ENCODE measurements at places on chromosomes 4 and X. TPM values are rescaled to one million over a fixed set of nuclear protein-coding genes. Genes with fewer than 3 reads are reported as not detected.

DNA sequence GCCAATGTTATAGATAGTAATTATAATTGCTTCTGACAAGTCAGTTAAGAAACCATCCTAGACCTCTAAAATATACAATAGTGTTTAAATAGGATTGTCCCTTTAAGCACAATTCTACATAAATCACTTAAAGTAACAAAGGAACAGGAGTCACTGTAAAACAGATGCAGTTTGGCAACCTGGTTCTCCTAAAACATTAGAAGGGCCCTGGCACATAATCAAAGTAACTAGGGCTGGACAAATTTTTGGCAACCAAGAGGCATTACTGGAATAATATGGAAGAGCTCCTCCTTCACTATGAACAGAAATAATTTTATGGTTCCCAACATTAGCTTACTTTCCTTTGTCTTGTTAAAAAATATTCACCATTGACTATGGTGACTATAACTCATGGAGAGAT, 75.0 kb upstream of the CCDC160 start:
- no peak for DNase-seq

DNA sequence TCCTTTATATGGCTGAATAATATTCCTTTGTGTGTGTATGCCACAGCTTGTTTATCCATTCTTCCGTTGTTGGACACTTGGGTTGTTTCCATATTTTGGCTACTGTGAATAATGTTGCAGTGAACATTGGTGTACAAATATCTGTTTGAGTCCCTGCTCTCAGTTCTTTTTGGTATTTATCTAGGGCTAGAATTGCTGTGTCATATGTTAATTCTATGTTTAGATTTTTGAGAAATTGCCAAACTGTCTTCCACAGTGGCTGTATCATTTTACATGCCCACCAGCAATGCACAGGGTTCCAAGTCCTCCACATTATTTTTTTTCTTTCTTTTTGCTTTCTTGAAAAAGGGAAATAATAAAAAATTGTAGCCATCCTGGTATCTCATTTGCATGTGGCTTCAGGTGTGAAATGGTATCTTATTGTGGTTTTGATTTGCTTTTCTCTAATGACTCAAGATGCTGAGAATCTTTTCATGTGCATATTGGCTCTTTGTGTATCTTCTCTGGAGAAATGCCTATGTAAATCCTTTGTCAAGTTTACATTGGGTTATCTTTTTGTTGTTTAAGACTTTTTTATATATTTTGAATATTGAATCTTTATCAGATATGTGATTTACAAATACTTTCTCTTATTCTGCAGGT, 129.7 kb downstream of the RAPGEF2 start:
- no peak for DNase-seq

DNA sequence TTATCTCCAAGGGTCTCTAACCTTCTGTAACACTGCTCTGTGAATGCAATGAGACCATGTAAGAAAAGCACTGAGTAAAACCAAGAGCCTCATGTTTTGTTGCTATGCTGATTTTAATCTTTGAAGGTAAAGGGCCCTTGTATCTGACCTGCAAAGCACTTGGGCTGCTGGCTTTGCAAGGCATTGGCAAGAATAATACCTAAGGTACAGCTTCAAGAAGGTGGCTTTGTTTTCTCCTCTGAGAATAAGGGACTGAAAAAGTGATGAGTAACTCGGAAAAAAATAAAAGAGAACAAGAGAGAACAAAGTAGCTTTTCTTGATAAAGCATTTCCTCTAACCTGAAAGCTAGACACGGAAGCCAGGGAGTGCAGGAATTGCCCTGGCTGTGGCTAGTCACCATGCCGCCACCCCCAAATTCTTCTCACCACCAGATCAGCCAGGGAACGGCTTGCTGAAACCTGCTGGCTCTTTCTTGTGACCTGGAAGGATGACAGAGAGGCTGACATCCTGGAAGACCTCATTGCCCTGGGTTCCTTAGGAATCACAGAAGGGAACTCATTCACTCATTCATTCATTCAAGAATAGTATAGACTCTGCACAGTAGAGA, 41.8 kb upstream of the HS3ST1 start:
- DNase-seq: no peak

DNA sequence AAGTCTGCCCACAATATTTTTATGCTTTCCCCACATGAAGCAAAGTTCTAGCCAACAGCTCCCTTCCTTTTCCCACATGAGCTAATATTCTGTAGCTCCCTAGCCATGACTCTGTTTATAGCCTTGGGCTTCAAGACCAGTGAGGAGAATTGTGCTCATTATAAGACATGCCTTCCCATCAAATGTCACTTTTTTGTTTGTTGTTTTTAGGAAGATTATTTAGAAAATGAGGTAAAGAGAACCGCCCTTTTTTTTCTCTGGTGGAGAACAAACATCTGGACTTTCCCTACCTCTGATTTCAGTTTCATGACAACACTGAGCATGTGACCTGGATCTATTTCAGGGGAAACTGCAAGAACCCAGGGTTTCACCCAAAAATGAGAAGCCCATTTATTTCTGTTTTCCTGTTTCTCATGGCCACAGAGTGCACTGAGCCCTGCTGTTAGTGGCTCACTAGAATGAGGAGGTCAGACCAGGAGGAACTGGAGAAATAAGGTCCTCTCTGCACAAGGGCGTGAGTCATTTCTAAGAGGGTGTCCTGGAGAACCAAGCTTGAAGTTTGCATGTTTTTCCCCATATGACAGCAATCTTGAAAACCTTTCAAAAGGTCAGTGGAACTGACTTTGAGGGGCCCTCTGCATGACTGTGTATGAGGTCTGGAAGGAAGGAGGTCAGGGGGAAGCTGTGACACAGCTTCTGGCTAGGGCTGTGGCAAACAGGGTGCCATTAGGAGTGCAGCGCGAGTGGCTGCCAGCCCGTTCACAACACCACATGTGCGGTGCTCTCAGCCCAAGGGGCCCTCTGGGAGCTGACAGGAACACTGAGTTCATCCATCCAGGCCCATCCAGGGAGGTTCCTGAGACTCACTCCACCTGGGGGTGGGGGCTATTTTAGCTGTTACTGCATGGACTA, 55.2 kb downstream of the CHST7 start:
- no peak for DNase-seq

Gene PDLIM3
- total RNA-seq: 456 TPM

- no peak for DNase-seq
Measured at GRCh38 chrX:118182681-118183080, 66.1 kb upstream of the KLHL13 start.

Gene PKD2
- total RNA-seq: 101 TPM

DNA sequence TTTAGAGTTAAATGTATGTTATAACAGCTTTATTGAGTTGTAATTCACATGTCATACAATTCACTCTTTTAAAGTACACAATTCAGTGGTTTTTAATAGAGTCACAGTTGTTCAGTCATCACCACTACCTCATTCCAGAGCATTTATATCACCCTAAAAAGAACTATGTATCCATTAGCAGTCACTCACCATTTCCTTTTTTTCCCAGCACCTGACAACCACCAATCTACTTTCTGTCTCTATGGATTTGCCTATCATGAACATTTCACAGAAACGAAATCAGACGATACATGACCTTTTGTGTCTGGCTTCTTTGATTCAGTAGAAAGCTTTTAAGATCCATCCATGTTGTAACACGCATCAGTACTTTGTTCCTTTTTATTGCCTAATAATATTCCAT, 52.9 kb upstream of the FRAS1 start:
- DNase-seq: no peak

GRCh38 chr4:48041535-48042137, 25.1 kb downstream of the NIPAL1 start:
- DNase-seq: no peak

Gene TMPRSS11D
- not detected for total RNA-seq

Gene PPP3CA
- 79.8 TPM for total RNA-seq

Gene FHIP1A
- total RNA-seq: 7.7 TPM

Gene H2BW2
- total RNA-seq: not detected

Gene SPANXC
- not detected for total RNA-seq

Gene SYTL4
- 18.5 TPM for total RNA-seq

Gene GLOD5
- total RNA-seq: not detected

DNA sequence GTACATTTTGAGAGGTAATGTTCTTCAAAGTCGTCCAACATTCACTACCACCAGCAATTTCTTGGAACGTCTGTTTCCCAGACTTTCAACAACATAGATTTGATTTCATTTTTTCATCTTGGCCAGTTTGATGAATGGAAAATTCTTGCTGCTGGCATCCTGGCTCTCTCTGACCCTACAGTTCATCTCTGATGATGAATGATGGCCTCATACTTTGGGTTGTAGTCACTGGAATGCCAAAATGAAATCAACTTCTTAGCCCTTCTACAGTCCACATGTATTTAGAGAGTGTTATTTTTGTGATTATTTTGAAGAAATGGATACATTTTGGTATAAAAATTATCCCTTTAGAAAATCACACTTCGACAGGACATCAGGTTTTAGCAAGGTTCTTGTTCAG, 8.8 kb downstream of the CHST7 start:
- no peak for DNase-seq

GRCh38 chrX:12979616-12980015, 4.7 kb downstream of the TMSB4X start:
- DNase-seq: no peak

DNA sequence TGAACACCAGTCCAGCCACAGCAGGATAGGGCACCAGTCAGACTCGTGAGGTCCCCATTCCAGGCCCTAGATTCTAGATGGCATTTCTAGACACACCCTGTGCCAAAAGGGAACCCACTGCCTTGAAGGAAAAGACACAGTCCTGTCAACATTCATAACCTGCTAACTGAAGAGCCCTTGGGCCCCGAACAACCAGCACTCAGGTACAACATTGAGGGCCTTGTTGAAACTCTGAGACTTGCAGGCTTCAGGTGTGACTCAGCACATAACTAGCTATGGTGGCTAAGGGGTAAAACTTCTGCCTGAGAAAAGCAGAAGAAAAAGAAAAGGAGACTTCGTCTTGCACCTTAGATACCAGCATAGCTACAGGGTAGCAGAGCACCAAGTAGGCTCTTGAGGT, 252.9 kb upstream of the GRID2 start:
- no peak for DNase-seq

Gene SRPX2
- total RNA-seq: 27.1 TPM

Measured in urinary bladder (tissue), 4 donors.